Large intestine (tissue), 12 donors: ENCODE measurements at places on chromosomes 5 and 9. TPM values are rescaled to one million over a fixed set of nuclear protein-coding genes. Genes with fewer than 3 reads are reported as not detected.

Gene FAM78A
- 2.3 TPM for polyA plus RNA-seq

Gene RBM27
- polyA plus RNA-seq, result 17.8 TPM

Gene CCDC127
- polyA plus RNA-seq, result 6.9 TPM

Gene IFNA21
- 0.13 TPM for polyA plus RNA-seq

Gene CA9
- polyA plus RNA-seq, result 4.2 TPM
